Activated CD4-positive, alpha-beta T cell treated with anti-CD3 and anti-CD28 coated beads for 1 hour (primary cell): ENCODE measurements at places on chromosomes 16 and 17.

DNA sequence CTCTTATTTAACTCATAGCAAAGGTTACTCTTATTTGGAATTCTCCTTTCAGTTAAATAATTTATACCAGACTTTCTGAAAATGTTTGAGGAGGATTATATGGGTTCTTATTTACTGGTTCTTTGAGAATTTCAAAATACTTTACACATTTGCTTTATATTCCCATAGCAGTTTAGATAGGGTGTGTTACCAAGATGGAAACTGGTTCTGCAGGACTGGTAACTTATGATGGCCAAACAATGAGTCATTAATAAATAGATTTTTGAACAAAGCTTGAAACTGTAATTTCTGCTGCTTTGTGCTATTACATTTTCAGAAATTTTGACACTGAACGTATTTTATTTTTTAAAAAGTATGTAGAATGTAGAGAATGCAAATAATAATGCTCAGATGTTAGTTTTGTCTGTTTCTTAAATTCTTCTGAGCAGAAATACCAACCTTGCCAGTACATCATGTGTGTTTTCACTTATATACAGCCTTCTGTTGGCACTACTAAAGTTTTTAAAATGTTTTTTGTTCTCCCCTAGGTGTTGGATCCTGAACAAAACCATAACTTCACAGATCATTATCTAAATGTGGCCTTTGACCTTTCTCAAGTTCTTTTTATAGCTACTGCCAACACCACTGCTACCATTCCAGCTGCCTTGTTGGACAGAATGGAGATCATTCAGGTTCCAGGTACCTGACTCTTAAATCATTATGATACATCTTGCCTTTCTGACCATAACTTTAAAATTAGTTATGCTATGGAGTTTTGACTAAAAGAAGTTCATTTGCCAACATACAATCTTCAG, 48.3 kb upstream of the ABCC11 start:
- DNase-seq: no peak

DNA sequence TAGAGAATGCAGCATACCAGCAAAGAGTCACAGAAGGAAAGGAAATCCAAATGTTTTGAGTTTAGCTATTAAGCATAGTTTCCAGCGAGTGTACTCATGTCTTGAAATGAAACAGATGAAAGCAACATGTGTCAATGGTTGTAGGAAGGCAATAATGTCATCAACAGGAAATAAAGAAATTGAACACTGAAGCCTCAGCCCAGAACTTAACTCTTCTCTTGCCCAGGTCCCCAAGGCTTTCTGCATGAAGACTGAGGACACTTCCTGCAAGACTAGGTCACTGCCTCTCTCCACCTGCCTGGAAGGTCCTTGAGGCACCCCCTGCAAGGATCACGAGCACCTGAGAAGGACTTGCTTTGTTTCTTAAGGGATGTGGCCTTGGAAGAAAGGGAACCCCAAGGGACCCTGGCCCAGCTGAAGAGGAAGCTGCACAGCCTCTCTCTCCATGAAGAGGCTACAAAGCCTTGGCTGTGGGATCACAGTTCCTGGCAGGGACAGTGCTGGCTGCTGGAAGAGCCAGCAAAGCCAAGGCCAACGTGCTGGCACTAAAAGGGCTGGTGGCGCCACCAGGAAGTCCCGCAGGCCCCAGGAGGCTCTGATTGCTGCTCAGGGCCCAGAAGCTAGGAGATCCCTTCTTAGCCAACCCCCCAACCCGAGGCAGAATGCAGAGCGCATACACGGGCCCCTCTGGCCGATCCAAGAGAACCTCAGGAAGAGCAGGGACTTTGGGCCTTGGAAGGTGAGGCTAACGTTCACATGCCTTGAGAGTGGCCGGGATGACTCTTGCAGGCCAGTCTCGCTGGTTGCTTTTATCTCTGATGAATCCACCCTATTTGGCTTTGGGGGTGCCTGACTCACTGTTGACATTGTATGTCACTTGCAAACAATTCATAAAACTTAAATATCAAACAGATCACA, 23.4 kb upstream of the AXIN2 start:
- DNase-seq: no peak

DNA sequence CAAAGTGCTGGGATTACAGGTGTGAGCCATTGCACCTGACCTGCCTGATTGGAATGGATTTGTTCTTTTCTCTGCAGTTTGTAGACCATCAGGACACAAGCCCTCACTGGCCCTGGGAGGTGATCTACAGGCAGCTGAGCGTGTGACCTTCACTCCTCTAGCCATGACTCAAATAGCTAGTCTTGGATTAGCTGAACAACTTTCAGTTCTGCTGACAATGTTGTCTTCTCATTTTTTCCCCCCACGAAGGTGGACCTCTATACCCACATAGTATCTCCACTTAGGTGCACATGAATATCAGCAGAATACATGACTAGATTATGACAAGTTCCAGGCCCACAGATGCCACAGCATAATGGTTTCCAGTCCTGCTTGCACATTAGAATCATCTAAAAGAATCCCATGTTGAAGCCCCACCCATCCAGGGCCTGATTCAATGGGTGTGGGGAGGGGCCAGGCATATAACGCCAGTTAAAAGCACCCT, 36.8 kb downstream of the HS3ST3B1 start:
- no peak for DNase-seq

DNA sequence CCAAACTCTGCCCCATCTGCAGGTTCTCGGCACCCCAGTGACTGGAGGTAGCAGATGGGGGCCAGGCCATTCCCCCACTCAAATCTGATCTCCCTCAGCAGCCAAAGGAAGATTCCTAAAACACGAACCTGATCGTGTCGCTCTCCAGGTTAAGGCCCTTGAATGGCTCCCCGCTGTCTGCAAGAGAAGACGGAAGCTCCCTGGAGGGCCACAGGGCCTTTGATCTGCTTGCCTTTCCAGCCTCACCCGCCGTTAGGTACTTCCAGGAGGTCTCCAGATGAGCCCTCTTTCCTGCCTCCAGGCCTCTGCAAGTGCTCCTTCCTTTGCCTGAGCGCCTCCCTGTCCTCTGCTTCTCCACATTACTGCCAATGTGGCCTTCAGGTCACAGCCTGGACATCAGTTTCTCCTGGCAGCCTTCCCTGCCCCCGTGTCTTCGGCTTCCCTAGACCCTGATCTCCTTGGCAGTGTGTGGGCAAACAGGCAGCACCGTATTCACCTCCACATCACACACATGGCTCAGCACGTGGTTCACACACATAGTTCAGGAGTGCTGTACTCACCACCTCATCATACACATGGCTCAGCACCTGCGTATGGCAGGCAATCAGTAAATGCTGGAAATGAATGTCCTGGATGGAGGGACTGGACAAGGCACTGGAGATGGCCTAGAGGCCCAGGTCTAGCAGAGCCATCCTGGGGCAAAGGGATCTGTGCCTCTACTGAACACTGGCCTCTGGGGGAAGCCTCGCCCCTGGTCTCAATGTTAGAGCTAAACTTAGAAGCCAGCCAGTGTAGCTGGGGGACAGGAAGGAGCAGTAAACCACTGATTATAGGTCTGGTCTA, 26.4 kb upstream of the MRPS23 start:
- DNase-seq: no peak
